ENCODE measurements at places on chromosomes 16 and 17. TPM values are rescaled to one million over a fixed set of nuclear protein-coding genes. Genes with fewer than 3 reads are reported as not detected.

Gene TP53TG3D
- 1.2 TPM for total RNA-seq

Gene DNAI2
- not detected for total RNA-seq

Gene TEDC2
- 7.7 TPM for total RNA-seq

Gene CD300C
- total RNA-seq: not detected

Gene HP
- 0.41 TPM for total RNA-seq

DNA sequence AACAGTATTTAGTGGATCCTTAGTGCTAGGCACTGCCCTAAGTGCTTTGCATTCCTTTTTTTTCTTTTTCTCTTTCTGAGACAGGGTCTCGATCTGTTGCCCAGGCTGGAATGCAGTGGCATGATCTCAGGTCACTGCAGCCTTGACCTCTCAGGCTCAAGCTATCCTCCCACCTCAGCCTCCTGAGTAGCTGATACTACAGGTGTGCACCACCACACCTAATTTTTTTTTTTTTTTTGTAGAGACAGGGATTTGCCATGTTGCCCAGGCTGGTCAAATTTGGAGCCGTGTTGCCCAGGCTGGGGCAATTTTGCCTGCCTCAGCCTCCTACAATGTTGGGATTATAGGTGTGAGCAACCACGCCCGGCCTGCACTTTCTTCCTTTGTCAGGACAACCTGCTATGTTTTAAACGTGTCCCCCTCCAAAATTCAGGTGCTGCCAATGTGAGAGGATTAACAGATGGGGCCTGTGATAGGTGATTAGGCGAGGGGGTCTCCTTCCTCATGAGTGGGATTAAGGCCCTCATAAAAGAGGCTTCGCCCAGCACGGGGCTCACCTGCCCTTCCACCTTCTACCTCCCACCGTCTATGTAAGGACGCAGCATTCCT, 5.4 kb downstream of the NQO1 start:
- DNase-seq: no peak

DNA sequence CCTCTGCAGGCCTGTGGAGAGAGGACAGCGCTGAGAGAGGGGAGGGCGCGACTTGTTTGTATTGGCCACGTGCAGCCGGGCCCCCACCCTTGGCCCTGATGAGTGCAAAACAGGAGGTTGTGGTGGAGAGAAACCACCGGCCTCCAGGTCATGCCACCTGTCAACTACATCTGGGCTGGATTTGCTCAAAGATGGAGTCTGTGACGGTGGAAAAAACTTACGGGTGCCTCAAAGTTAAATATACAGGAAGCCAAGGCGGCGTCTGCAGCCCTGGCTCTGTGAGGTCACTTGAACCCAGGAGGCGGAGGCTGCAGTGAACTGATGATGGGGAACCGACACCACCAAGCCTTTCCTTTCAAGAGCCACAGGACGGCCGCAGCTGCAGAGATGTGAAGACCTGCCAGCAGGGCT, 15.7 kb downstream of the C16orf74 start:
- DNase-seq: no peak

DNA sequence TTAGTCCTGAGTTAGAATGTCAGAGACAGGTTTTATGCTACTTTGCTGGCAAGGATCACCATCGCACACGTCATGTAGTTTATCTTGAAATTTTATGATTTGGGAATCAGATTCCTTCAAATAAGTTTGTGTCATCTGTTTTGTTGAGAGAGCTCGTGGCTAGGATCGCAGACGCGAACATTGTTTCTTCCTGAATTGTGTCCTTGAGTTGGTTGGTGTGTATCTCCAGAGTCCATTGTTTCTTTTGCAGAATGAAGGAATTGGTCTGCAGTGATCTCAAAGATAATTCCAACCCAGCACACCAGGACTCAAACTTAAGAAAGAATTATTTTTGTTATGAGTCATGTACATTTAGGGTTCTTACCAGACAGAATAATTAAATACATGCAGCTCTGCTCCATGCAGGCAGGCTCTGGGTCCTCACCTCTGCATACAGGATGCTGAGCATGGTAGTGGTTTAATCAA, 51.6 kb downstream of the PRKCA start:
- DNase-seq: no peak

- DNase-seq: no peak
Measured at GRCh38 chr17:14119546-14119945, 50.2 kb downstream of the COX10 start.

DNA sequence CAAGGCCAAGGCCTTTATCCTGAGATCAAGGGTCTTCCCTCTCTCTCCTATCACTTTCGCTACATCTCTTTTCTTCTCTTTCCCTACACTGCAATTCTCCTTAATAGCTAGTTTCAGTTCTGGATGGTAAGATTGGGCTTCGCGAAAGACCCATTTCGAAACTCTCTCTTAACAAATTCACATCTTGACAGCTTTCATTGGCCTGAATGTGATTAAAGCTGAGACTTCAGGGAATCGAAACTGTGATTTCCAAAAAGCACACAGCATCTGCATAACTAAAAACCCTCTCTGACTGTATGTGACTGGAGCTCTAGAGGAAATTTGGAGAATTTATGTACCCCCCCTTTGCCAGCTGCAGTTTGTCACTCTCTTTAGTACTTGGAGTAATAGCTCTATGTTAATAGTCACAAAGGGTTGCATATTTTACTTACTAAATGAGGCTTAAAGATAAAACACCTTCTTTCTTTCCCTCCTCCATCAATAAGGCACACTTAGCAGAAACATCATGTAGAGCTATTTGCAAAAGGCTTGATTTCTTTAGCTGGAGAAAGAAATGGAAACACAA, 105.3 kb upstream of the FAM20A start:
- no peak for DNase-seq

DNA sequence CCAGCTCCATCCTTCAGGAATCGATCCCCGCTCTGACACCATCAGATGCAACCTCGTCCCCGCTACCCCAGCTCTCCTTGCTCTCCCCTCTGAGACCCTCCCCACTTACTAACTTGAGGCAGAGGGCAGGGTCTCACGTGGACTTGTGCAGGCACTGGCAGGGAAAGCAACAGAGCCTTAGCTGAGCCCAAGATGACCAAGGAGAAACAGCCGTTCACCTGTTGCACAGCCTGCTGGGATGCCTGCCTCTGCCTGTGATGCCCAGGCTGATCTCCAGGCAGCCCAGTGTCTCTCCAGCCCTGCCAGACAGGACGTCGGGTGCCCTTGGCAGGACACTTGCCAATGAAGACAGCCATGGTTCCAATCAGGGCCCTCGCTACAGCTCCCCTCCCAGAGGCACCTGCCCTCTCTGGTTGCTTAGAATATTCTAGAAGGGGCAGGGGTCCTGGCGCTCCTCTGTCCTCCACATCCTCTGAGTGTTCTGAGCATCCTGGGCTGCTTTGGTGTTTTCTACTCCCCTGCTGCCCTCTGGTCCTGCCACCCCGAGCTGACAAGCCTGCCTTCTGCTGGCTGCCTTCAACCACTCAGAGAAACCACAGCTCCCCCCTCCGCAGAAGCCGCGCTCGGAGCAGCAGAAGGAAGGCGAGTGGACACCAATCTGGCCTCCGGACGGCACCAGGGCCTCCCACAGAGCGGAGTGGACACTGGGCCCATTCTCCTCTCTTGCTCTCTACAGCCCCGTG, 6.7 kb downstream of the CEP295NL start:
- DNase-seq: peak; percentile 64

- DNase-seq: no peak
Measured at GRCh38 chr17:79529661-79530081, 81.2 kb downstream of the RBFOX3 start.

GRCh38 chr17:33475594-33475993, 182.5 kb upstream of the ASIC2 start:
- no peak for DNase-seq

DNA sequence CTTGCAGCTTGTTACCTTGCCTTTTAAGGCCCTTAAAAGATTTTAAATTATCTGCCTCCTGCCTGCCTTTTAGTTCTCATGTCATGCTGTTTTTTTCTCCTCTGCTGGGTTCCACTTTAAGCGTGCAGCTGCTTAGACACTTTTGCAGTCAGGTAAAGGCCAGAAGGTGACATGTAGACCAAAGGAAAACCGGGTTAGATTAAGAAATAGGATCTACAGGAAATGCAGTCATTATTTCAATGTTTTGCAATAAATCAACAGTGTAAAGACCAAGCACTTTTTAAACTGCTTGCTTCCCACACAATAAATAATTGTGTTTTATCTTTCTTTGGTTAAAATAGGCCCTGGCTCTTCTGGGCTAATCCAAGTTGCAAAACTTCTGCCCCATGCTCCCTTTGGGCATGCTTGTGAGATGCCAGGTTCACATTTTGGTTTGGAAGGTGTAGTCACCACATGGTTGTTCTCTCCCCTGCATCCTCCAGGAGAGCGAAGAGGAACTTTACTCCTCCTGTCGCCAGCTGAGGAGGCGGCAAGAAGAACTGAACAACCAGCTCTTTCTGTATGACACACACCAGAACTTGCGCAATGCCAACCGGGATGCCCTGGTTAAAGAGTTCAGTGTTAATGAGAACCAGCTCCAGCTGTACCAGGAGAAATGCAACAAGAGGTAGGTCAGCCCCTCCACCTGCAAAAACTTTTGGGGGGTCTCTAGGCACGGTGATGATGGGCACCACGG, 54.9 kb downstream of the SDR42E1 start:
- no peak for DNase-seq

- DNase-seq: no peak
Measured at GRCh38 chr17:53186001-53186400, 636.7 kb upstream of the KIF2B start.

- no peak for DNase-seq
Measured at GRCh38 chr17:13417381-13417950, 184.3 kb downstream of the HS3ST3A1 start.

GRCh38 chr17:3727041-3727440, 3.3 kb downstream of the HASPIN start:
- DNase-seq: no peak

All from frontal cortex (tissue), 4 donors.